ENCODE measurements at places on chromosomes 7 and 10.

GRCh38 chr10:12534824-12535223 lies 185.5 kb downstream of the CAMK1D start:
- DNase-seq, result no peak

DNA sequence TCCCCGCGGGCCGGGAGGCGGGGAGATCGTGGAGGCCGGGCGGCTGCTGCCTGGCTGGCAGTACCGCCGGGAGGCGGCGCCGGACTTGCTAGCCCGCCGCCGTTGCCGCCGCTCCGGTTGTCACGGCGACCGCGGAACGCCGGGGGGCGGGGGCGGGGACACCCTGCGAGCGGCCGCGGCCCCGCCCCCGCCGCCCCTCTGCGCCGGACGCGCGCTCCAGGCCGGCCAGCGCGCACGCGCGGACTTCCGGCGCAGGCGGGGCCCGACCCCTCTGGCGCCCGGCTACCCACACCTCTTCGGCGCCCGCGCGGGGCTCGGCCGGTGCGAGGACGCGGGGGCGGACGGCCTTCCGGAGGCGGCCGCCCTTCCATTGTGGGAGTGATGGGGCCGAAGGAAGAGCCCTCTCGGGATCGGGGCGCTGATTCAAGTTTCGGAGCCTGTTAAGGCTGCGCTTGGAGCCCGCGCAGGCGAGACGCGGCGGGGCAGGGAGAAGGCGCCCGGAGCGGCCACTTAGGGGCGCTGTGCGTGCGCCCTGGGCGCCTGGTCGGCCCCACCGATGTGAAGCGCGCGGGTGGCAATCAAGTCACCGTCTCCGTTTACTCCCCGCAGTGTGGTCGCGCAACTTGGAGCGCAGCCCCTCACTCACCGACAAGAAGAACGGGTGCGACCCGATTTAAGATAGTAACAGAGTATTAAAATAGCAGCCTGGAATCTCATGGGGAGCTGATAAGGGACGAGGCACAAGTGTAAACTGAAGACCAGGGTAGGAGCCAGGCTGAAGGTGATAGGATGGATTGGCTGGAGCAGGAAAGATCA lies 449 bp upstream of the DPY19L1 start:
- peak; percentile 91 for DNase-seq

- no peak for DNase-seq
These were observed 349.9 kb downstream of the RPS24 start for GRCh38 chr10:78383378-78384048.

GRCh38 chr7:99379043-99379577 lies 4.6 kb downstream of the ARPC1B start:
- peak; percentile 32 for DNase-seq

DNA sequence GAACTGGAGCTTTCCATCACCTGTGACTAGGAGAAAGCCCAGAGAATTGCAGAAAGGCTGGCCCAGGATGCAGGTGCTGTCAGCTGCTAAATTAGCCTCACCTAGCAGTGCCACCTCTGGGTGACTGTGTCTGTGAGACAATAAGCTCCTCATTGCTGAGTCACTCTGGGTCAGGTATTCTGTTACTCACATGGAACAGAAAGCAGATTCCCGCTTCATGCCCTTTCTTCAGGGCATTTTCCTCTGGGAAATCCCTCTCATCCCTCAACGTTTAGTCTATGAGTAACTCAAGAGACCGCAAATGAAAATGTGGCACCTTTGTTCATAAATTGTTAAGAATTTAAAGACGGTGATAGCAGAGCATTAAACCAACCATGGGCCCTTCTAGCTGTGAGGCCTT lies 184.0 kb downstream of the ADAM12 start:
- no peak for DNase-seq

DNA sequence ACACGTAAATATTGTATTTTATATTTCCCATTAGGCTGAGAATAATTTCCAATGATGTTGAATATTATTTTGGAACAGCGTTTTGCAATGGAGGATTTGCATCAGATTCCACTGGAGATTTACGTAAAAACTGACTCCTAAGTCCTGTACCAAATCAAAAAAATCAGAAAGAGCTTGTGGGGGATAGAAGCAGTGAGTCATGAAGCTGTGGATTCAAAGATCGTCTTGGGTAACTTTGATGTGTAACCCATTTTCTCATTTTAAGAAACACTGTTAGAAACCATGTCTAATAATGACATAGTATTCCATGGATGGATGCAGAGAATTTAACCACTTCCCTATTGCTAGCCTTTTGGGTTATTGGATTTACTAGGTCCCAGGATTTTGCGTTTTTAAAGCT lies 158.6 kb downstream of the INHBA start:
- no peak for DNase-seq

GRCh38 chr10:69119896-69120295 lies 4.1 kb upstream of the VPS26A start:
- DNase-seq, result no peak

DNA sequence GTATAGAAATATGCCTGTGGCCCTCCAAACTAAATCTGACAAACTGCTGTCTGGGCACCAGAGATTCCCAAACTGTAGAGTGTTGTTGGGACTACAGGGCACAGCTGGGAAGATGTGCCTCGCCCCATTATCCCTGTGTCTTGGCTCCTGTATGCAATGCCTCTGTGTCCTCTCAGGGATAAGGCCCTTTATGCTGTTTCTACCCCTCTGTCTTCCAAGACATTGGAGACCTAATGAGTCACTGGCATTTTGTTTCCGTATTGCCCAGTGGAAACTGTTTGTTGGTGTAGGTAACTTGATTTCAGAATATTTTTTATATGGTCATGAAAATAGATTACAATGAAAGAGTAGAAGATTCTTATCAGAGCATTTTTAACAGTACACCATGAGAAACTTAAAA lies 183.2 kb downstream of the GLI3 start:
- DNase-seq, result no peak

- no peak for DNase-seq
These were observed 1059.4 kb downstream of the NRG3 start for GRCh38 chr10:82934429-82934828.

DNA sequence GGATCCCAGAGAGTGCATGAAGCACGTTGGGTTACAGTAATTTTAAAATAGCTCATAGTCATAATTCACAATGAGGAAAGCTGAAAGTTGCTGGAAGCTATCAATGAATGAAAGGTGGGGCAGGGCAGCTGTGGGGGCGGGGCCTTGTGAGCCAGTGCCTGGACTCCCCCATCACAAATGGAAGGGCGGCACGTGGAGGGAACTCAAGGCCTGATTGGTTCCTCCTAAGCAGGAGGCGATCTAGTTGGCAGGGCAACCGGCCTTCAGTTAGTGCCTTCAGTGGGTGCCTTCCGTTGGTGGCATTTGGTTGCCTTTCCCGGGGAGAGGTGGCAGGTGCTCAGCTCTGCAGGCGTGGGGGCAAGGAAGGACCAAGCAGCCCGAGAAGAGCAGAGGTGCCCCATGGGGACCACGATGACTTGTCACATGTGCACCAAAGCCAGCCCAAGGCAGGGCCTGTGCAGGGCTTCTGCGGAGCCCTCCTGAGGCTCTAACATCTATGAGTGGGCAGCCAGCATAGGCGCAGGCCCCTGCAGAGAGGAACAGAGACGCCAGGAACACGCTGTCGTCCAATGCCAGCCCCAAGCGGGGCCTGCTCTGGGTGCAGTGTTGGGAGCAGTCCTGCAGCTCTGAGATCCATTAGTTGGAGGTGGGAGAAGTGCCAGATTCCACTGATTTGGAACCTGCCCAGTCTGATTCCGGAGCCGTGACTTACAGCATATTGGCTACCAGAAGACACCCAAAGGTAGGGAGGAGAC lies 59.8 kb upstream of the PDSS1 start:
- DNase-seq, result no peak

GRCh38 chr10:7401782-7402181 lies 9.1 kb downstream of the SFMBT2 start:
- no peak for DNase-seq

GRCh38 chr7:97007583-97007861 lies 2.2 kb downstream of the DLX6 start:
- DNase-seq, result no peak

- no peak for DNase-seq
These were observed 2.9 kb upstream of the FGL2 start for GRCh38 chr7:77202481-77202976.

- no peak for DNase-seq
These were observed 1213.1 kb downstream of the DNAJB9 start for GRCh38 chr7:109782806-109783205.

- no peak for DNase-seq
These were observed 31.1 kb downstream of the LOXL4 start for GRCh38 chr10:98236862-98237261.

DNA sequence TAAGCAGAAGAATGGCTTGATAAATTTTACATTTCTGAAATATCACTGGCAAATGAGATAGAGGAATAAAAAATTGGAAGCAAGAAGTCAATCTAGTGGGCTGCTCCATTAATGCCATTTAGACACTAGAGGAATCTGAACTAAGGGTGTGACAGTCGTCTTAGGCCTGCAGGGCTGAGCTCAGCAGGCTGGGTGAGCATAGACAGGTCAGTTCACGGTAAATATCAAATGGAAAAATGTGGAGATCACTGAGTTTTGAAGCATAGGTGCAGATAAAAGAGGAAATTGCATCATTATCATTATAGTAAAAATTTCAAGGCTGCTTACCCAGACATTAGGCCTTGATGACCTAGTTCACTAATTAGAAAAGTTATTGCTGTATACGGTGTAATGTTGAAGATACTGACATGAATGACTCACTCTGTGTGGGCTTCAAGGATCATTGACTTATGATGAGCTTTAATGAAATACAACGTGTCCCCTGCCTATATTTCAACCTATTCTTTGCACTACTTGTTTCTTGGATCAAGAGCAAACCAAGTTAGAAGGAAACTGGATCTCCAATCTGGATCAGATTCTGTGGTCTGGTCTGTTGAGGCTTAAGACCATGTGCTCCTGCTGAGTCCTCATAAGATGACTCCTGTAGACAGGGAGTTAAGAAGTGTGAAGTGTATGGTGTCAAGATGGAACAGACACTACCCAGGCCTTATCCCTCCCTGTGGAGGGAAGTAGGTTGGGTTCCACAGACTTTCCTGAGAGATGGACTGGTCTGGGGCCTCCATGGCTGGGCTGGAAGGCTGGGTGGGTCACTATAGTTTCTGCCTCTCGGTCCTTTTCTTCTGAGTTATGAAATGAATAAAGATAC lies 3.6 kb downstream of the OR2F2 start:
- no peak for DNase-seq

DNA sequence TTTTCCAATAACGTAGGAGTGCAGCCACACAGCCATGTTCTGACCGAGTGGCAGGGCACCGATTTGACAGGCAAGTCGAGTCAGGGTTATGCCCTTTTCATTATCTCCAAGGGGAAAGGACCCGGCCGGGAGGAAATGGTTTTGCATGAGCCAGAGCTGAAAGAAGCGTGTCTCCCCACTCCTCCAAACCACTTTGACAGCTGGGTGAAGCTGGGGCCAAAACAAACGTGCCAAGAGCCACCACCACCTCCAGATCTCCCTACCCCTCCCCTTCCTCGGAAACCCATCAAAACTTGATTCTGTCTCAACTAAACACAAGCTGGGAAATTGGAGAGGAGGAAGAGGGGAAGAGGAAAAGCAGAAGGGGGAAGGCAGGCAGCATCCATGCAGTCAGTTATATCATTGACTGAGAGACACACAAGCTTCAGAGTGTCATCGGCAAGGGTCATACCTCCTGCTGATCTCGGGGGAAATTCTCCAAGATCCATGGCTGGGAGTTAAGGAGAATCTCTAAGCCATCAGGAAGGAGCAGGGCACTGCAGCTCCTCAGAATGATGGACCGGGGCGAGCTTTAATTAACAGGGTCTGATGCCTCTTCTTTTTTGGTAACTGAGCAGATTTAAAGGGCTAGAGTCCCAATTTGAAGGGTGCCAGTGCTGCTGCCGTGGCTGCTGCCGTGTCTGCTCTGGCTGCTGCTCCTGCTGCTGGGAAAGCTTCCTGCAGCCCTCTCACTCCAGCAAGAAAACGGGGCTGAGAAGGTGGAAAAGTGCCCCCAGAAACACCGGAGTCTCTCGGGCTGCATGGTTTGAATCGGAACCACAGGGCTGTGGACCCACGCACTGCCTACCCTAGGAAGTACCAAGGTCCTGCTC lies 34.7 kb upstream of the CALN1 start:
- DNase-seq, result no peak

- no peak for DNase-seq
These were observed 32.1 kb upstream of the ZNF735 start for GRCh38 chr7:64174941-64175340.

DNA sequence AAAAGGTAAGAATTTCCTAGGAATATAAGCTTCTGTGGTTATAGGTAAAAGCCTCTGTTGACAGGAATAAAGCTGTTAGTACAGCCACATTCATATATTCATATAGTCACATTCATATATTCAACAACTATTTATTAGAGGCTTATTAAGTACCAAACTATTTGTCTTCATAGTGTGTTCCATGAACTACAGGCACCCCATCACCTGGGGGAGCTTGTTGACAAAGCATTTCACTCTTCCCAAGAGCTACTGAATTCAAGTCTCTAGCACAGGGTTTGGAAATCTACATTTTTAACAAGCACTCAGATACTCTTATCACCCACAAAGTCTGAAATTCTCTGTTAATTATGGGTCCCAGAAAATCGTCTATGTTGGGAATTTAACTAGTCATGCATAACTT lies 110.6 kb downstream of the RNLS start:
- no peak for DNase-seq

- no peak for DNase-seq
These were observed 1095.4 kb upstream of the CELF2 start for GRCh38 chr10:9922126-9922870.
